CD4-positive, alpha-beta T cell treated with Interleukin-4 for 1 hour (primary cell): ENCODE measurements at places on chromosomes 16 and 17.

DNA sequence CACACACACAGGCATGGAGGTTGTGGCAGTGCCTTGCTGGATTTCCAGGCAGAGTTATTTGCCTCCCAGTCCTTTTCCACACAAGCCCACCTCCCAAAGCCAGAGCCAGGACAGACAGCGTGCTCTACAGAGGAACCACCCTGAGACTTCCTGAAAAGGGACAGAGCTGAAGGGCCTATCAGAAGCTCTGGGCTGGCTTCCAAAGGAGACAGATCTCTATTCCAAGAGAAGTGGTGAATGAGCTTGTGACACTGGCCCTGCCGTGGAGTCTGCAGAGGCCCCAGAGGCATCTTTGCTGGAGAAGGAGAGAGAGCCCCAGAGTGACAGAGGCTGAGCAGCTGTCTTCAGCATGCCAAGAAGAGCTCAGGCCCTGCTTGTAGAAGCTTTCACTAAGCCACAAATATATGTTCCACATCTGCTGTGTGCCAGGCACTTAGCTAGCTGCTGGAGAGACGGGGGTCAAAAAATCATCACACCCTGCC is 8.3 kb upstream of the LPCAT2 start:
- DNase-seq: no peak

- DNase-seq: no peak
Measured at GRCh38 chr16:57476546-57477410, 9.5 kb downstream of the DOK4 start.

- no peak for DNase-seq
Measured at GRCh38 chr17:46071796-46072195, 72.7 kb downstream of the STH start.

GRCh38 chr17:30908717-30909420 is 2.8 kb upstream of the TEFM start:
- DNase-seq: no peak

- DNase-seq: no peak
Measured at GRCh38 chr17:37417852-37418251, 11.2 kb downstream of the TADA2A start.

GRCh38 chr16:86150641-86151238 is 251.8 kb downstream of the IRF8 start:
- DNase-seq: no peak

DNA sequence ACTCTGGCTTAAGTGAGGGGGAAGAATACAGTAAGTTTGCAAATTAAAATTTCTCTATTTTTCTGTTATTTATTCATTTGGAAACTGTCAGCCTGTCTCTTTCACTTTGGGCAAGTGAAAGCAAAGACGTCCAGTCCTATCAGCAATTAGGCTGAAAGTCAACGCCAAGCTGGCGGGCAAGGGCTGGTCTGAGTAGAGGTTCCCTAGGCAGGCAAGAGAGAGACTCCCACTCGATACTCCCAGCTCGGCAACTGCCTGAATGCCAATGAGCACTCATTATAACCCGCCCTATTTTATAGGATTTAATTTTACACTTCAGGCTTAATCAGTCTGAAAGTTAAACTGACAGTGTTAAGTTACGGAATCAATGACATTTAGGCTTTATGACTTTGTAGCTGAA is 14.3 kb upstream of the SLC38A8 start:
- DNase-seq: no peak

DNA sequence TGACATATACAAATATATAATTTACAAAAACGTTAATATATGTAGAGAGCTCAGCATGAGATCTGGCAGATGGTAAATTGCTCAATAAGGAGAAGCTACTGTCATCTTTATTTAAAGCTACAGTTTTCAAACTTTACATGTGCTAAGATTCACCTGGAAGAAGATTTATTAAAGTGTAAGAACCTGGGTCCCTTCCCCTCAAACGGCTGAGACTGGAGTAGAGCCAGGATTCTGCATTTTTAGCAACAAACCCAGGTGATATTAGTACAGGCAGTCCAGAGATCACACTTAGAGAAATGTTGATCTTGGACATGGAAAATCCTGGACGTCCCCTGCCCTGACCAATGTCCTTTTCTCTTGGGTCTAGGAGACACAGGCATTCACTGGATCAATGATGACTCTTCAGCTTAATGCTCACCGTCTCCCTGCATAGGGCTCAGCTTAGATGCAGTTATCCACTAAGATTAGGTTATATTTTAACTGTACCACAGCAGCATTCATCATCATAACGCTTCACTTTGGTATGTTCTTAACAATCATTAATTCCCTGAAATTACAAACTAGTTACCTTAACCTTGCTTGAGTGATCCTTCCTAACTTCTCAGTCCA is 20.4 kb downstream of the CDR2 start:
- no peak for DNase-seq

GRCh38 chr17:10125531-10126275 is 72.7 kb downstream of the GAS7 start:
- DNase-seq: no peak

DNA sequence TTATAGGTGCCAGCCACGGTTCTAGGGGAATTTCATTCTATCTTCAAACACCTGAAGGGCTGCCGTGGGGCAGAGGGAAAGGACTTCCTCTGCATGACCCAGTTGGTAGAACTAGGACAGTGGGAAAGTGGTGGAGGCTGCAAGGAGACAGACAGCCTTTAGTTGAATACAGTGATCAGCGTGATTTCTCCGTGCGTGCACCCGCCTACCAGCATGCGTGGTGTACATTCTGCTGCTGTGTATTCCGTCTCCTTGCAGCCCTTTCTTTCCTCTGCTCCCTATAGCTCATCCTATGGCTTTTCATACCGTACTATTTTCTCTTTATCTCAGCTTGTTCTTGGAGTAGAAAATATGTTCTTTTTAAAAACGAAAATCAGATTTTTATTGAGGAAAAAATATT is 146.9 kb downstream of the MRM1 start:
- DNase-seq: no peak
